Type B pancreatic cell (in vitro differentiated cells): ENCODE measurements at places on chromosomes 3 and 15.
A peak's percentile ranks its signal among the peaks of the same experiment; 100 is the strongest.

- peaks cover 30% of the 10 kb centered on the region for H3K27me3 ChIP-seq
- H3K27ac ChIP-seq: no peak overlapping the region
- no peaks in the 10 kb centered on the region for H3K36me3 ChIP-seq
- H3K4me1 ChIP-seq: no peaks in the 10 kb centered on the region
- no peak for DNase-seq
These were observed 58.7 kb downstream of the FOXB1 start for GRCh38 chr15:60062826-60063225.

- DNase-seq: no peak
- H3K36me3 ChIP-seq: no peaks in the 10 kb centered on the region
- peaks cover 5% of the 10 kb centered on the region for H3K27me3 ChIP-seq
- H3K4me1 ChIP-seq: peaks cover 4% of the 10 kb centered on the region
- H3K4me3 ChIP-seq: no peak overlapping the region
- H3K27ac ChIP-seq: no peak overlapping the region
These were observed 521.0 kb downstream of the GABRG3 start for GRCh38 chr15:27491666-27492621.

GRCh38 chr3:146838221-146838620 is 233.1 kb upstream of the PLSCR5 start:
- H3K4me1 ChIP-seq: no peaks in the 10 kb centered on the region
- no peak overlapping the region for H3K27ac ChIP-seq
- DNase-seq: no peak
- H3K4me3 ChIP-seq: no peak overlapping the region
- no peaks in the 10 kb centered on the region for H3K36me3 ChIP-seq
- no peaks in the 10 kb centered on the region for H3K27me3 ChIP-seq

DNA sequence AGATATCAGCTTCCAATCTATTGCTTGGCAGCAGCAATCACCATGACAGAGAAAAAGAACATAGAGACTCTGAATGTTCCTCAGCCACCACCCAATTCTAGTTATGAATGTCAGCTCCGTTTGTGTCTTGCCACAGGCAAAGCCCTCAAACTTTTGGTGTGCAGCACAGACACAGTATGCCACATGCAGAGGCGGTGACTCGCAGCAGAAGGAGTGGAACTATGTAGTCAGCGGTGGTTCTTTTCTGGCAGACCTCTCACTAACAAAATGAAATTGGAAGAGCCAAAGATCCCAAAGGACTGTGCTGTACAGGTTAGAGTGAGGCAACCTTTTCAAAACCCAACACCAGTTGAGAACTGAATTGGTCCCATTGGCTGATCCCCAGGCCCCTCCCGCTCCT is 220.9 kb downstream of the SLC9A9 start:
- no peaks in the 10 kb centered on the region for H3K4me1 ChIP-seq
- no peak overlapping the region for H3K27ac ChIP-seq
- H3K4me3 ChIP-seq: no peak overlapping the region
- DNase-seq: no peak
- H3K27me3 ChIP-seq: peaks cover 2% of the 10 kb centered on the region

DNA sequence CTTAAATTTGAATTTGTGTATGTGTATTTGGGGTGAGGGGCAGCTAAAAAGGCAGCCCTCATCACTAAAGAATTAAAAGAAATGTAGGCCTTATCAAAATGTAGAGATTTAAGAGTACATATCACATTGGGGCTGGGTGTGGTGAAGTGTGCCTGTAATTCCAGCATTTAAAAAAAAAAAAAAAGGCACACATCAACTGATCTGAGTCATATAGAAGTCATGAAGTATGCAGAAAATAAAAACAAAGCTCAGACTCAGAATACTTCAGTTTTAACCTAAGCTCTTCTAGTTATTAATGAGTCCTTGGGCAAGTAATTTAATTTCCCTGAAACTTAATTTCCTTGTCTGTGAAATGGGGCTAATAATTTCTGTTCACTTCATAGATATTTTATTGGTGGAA is 31.6 kb downstream of the SLC24A1 start:
- no peaks in the 10 kb centered on the region for H3K4me1 ChIP-seq
- no peaks in the 10 kb centered on the region for H3K36me3 ChIP-seq
- DNase-seq: no peak
- H3K4me3 ChIP-seq: no peak overlapping the region
- no peaks in the 10 kb centered on the region for H3K27me3 ChIP-seq

GRCh38 chr15:32842081-32842480 is 124.3 kb downstream of the GREM1 start:
- no peak overlapping the region for H3K27ac ChIP-seq
- peaks cover 4% of the 10 kb centered on the region for H3K36me3 ChIP-seq
- H3K4me1 ChIP-seq: peaks cover 29% of the 10 kb centered on the region

DNA sequence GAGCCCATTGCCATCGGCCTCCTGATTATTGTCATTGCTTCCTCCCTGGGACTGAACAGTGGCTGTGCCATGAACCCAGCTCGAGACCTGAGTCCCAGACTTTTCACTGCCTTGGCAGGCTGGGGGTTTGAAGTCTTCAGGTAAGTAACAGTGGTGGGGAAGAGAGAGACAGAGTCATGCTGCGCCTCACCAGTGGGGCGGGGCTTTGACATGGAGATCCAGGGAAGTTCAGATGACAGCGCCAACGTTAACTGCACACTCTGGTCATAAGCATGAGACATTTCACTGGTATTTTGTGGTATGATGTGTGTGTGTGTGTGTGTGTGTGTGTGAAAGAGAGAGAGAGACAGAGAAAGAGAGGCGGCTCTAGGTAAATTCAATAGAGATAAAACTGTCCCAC is 41.0 kb downstream of the AQP9 start:
- no peak for DNase-seq
- H3K4me1 ChIP-seq: peaks cover 6% of the 10 kb centered on the region
- no peak overlapping the region for H3K27ac ChIP-seq
- peaks cover 27% of the 10 kb centered on the region for H3K27me3 ChIP-seq
- no peak overlapping the region for H3K4me3 ChIP-seq
- H3K36me3 ChIP-seq: no peaks in the 10 kb centered on the region

- no peak overlapping the region for H3K4me3 ChIP-seq
- no peaks in the 10 kb centered on the region for H3K27me3 ChIP-seq
- no peaks in the 10 kb centered on the region for H3K4me1 ChIP-seq
- no peak for DNase-seq
- H3K36me3 ChIP-seq: no peaks in the 10 kb centered on the region
- no peak overlapping the region for H3K27ac ChIP-seq
These were observed 80.8 kb downstream of the KCNH8 start for GRCh38 chr3:19229086-19229485.

DNA sequence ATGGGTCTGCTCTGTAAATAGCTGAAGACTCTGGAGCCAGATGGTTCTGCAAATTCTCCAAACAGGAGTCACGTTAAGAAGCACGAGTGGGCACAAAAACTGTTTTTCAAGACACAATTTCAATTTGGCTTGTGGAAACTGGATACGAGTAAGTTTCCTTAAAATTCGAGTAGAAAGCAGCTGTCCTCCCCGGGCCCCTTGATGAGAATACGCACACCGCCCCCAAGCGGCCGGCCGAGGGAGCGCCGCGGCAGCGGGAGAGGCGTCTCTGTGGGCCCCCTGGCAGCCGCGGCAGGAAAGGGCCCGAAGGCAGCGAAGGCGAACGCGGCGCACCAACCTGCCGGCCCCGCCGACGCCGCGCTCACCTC is 778 bp upstream of the THBS1 start:
- peak; percentile 95 for DNase-seq
- H3K27me3 ChIP-seq: peaks cover 41% of the 10 kb centered on the region
- peak overlapping the region; percentile 95 for H3K4me3 ChIP-seq

DNA sequence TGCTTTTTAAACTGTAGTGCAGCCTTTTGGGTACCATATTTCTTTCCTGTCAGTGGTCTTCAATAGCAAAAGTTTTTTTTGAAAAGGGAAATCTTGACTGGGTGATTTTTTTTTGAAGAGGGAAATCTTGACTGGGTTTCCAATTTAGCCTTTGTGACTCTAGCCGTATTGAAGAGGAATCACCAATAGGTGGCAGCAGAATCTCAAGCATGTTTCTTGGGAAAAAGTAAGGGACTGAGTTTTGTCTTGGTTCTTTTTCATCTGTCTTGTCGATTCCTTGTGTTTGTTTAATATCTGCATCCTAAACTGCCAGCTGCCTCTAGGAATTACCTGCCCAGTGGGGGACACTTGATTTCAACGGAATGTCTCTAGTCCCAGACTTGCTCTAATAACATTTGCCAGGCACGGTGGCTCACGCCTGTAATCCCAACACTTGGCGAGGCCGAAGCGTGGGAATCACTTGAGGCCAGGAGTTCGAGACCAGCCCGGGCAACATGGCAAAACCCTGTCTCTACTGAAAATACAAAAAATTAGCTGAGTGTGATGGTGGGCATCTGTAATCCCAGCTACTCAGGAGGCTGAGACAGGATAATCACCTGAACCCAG is 89.2 kb downstream of the RBPMS2 start:
- peaks cover 21% of the 10 kb centered on the region for H3K4me1 ChIP-seq
- no peaks in the 10 kb centered on the region for H3K27me3 ChIP-seq
- H3K4me3 ChIP-seq: no peak overlapping the region
- no peak for DNase-seq
- peak overlapping the region; percentile 44 for H3K27ac ChIP-seq
- peaks cover 32% of the 10 kb centered on the region for H3K36me3 ChIP-seq

DNA sequence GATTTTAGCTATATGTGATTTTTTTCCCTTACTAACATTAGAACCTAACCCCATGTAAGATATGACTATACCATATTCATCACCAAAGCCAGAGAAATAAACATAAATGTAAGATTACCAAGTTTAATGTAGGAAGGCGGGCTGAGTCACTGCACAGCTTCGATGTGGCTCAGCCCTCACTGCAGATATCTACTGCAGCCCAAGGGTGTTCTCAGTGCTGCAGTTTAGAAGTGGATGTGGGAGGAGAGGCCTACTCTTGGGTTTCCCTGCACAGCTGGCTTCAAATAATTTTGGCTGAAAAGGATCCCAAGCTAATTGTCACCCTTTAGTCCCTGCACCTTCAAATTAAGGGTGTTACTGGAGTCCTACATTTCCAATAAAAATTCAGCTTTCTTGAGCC is 9.3 kb downstream of the ARPP19 start:
- H3K4me3 ChIP-seq: no peak overlapping the region
- DNase-seq: no peak
- H3K27me3 ChIP-seq: no peaks in the 10 kb centered on the region
- H3K27ac ChIP-seq: peak overlapping the region; percentile 29
- peaks cover 25% of the 10 kb centered on the region for H3K4me1 ChIP-seq
- H3K36me3 ChIP-seq: peaks cover 15% of the 10 kb centered on the region

- H3K27ac ChIP-seq: peak overlapping the region; percentile 99
- H3K4me3 ChIP-seq: peak overlapping the region; percentile 99
- H3K27me3 ChIP-seq: peaks cover 19% of the 10 kb centered on the region
- H3K4me1 ChIP-seq: peaks cover 25% of the 10 kb centered on the region
These were observed 897 bp upstream of the TLE3 start for GRCh38 chr15:70098461-70099166.

GRCh38 chr3:134375582-134376384 is 1.5 kb upstream of the AMOTL2 start:
- peak overlapping the region; percentile 96 for H3K4me3 ChIP-seq
- peaks cover 31% of the 10 kb centered on the region for H3K4me1 ChIP-seq
- no peak for DNase-seq
- H3K27ac ChIP-seq: peak overlapping the region; percentile 96
- H3K36me3 ChIP-seq: peaks cover 6% of the 10 kb centered on the region

DNA sequence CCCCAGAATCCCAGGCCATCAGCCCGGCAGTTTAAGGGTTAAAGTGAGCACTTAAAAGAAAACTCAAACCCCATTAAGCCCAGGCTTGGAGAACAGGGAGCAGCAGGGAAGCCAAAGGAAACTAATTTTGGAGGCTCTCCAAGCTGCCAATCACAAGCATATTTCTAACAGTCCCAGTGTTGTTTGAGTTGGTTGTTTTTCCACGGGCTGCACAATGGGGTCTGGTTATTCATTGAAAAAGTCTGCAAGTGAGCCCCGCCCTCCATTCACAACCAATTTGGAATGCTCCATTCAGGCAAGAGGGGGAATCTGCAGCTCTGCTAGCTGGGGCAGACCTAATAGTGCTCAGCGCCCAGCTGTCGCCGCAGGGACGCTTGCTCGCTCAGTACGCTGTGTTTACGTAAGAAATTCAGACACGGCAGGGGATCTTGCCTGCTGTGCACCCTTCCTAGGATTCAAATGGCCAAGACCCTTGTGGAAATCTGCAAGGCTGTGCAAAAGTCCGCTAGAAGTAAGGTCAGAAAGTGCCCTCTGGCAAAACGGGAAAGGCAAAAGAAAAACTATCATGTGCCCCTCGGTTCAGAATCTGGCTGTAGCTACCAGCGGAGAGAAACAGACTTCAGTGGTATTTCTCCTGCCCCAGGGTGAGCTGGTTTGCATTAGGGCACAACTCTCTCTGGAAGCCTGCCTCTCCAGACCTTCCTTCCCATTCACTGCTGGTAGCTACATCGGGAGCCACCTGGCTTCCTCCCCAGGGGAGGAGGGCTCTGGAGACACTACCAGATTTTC is 11.0 kb downstream of the ETV5 start:
- H3K36me3 ChIP-seq: peaks cover 7% of the 10 kb centered on the region
- H3K27ac ChIP-seq: peak overlapping the region; percentile 59
- DNase-seq: peak; percentile 80
- peaks cover 19% of the 10 kb centered on the region for H3K27me3 ChIP-seq
- H3K4me1 ChIP-seq: peaks cover 41% of the 10 kb centered on the region

- H3K27me3 ChIP-seq: peaks cover 22% of the 10 kb centered on the region
- H3K4me3 ChIP-seq: no peak overlapping the region
- H3K36me3 ChIP-seq: no peaks in the 10 kb centered on the region
- H3K27ac ChIP-seq: no peak overlapping the region
These were observed 21.9 kb downstream of the MEGF11 start for GRCh38 chr15:66231394-66232266.

DNA sequence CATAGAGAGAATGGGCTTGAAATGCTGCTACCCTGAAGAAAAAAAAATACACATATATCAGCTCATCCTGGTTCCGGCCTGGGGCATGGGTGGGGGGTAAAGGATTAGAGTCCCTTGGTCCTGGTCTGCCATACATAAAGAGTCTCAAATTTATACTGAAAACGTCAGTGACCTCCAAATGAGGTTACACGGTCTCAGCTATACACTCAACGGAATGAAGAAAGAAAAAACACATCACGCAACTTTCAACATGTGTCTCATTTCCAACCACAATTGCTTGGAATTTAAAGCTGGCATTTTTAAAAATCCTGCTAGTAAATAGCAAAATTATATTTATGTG is 612.8 kb downstream of the MCTP2 start:
- no peak for DNase-seq
- H3K4me3 ChIP-seq: peak overlapping the region; percentile 34
- no peaks in the 10 kb centered on the region for H3K36me3 ChIP-seq
- H3K27ac ChIP-seq: peak overlapping the region; percentile 71
- H3K27me3 ChIP-seq: peaks cover 4% of the 10 kb centered on the region

GRCh38 chr3:41599127-41599484 is 362.8 kb downstream of the ULK4 start:
- DNase-seq: no peak
- H3K27ac ChIP-seq: no peak overlapping the region
- peaks cover 7% of the 10 kb centered on the region for H3K27me3 ChIP-seq

GRCh38 chr15:78195735-78196201 is 38.6 kb downstream of the ACSBG1 start:
- no peak for DNase-seq
- H3K27ac ChIP-seq: peak overlapping the region; percentile 14
- H3K4me3 ChIP-seq: no peak overlapping the region
- H3K27me3 ChIP-seq: peaks cover 7% of the 10 kb centered on the region
